ENCODE measurements at places on chromosomes 11 and 22.

DNA sequence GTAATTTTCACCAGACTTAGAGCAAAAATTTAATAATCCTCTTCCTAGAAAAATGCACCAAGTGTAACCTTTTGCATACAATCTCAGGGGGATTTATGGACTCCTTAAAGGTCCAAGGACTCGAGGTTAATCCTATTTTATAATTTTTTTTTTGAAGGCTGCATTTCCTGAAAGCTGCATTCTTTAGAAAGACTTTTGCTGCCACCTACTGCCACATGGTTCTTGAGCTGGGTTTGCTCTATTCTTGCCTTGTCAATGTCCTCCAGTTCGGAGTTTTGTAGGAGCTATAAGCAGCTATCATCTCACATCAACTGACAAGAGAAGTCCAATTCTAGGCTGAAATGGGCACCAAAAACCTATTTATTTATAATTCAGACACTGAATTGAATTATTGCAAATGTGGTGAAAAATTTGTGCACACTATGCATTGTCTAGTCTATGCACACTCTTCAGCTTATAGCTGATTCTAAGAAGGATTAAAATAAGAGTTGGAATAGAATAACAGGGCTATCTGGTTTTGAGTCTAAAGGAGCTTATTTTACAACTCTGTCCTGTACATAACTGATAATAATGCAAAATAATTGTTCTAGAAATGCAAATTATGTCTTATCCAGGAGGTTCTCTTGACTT is 31.3 kb downstream of the TRAF6 start:
- DNase-seq: no peak

DNA sequence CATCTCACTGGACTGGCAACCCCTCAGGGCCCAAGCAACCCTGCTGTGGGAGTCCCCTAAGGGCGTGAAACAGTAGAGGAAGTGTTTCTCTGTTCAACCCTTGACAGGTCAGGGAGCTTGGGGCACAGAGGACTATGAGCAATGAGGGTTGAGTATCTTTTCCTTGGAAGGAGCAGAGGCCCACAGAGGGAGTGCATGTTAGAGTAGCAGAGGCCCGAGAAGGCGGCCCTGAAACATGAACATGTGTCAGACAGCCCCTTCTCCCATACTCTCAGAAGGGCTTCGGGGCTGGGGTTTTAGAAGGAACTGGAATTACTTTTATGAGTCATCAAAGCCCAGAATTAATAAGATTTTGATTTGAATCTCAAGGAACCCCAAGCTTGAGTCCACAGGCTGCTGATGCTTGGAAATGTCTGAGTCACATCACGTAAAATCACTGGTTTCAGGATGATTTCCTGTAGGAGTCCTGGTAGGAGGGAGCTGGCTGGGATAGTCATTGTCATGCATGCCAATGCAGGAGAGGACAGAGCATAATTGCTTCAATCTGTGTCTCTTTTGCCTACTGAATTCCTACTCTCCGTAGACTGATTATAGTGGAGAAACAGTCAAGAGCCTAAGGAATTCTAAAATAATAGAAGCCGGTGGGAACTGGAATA is 22.6 kb downstream of the C11orf71 start:
- DNase-seq: no peak

DNA sequence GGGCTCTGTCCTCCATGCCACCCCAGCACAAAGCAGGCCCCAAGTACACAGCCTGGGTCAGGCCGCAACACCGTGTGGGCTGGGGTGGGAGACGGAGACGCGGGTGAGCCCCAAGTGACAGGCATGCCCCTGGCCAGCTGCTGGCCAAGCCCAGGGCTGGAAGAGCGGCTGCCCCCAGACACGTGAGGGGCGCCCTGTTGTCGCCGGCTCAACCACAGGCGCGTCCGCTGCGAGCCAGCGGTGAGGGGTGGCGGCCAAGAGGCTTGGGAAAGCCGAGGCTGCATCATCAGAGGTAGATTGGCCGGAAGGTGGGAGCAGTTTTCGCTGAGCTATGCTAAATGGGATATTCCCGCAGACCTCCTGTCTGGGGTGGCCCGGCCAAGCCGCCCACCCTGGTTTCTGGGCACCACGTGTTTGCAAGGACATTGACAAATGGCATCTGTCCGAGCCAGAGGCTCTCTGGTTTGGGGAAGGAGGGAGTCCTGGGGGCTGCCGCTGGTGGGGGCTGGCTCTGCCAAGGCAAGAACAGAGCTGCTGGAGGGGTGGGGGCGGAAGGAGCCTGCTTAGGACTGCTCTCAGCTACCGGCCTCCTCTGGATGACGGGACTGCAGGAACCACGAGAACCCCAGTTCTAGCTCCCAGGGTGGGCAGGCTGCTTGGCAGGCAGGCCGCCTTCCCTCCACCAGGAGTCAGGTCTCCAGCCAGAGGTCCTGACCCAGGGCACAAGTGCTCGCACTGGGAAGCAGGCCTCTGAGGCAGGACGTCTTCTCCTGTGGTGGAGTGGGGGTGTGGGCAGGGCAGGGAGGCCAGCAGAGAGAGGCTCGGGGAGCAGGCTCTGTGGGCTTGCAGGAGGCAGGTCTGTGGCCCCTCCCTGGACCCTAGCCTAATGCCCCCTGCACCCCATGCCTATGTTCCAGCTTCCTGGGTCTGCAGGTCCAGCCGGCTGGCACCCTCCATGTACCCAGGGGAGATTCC is 552 bp downstream of the PRR33 start:
- no peak for DNase-seq

GRCh38 chr11:33980897-33981296 is 70.6 kb upstream of the CAPRIN1 start:
- DNase-seq: no peak

- no peak for DNase-seq
These were observed 2.4 kb upstream of the IFITM2 start for GRCh38 chr11:304915-305843.

DNA sequence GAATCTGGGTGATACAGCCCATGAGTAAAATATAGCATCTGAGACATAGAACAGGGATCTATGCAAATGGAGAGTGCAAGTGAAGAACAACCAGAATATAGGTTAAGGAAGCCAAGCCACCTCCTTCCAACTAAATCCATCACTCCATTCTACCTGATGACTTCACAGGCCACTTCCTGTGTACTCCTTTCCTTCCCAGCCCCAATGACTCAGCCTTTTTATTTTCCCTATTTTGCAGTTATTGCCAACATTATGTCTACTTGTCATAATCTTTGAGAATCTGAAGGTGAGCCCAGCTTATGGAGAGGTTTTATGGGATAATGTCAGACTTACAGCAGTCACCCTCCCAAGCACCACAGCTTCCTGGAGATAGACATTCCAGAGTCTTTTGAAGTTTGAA is 1.4 kb upstream of the OR52M1 start:
- no peak for DNase-seq

GRCh38 chr22:47659467-47660223 is 897.2 kb downstream of the TBC1D22A start:
- DNase-seq: no peak

- no peak for DNase-seq
These were observed 3.1 kb downstream of the DRD4 start for GRCh38 chr11:640021-640706.

DNA sequence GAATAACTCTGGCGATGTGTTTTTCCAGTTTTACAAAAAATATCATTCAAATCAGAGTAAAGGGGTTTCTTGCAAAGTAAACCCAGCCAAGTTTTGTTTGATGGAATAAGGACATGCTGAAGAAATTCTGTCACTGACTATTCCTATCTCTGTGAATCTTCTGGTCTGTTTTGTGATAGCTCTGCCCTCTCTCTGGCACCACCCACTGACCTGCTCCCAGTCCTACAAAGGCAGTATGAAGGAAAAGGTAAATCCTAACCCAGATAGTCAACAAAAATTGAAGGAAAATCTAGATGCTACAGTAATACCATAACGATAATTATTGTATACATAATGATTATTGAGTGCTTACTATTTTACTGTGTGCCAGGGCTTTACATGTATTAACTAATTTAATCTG is 76.3 kb upstream of the TP53AIP1 start:
- no peak for DNase-seq

- DNase-seq: no peak
These were observed 6.7 kb downstream of the TAF1D start for GRCh38 chr11:93734427-93735222.

DNA sequence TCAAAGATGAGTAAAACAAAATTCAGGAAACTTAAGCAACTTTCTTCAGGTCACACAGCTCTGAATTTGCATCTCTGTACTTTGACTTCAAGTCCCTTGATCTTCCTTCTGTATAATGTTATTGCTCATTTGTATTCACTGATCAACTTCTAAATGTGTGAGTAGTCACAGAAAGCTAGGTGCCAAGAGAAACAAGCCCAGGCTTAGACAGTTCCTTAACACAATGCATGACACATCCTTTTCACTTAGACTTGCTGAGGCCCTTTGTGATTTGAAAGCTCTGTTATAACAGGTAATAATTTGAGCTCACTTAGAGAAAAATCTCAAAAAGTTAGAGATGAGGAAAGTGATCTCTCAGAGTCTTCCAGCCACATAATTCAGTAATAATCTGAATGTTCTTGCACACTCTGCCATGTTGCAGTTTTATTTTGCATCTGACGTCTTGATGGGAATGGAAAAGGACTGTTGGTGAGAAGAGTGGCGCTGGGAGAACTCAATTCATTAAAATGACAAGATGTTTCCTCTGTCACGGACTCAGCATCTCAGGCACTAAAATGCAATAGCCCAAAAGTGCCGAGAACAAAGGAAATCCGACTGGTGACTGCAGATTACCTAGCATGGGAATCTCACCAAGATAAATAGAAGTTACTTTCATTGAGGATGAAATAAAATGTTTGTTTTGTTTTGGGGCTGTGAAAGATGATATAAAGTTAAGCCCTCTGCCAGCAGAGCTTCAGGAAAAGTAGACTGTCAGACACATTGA is 665.3 kb downstream of the OPCML start:
- DNase-seq: no peak

DNA sequence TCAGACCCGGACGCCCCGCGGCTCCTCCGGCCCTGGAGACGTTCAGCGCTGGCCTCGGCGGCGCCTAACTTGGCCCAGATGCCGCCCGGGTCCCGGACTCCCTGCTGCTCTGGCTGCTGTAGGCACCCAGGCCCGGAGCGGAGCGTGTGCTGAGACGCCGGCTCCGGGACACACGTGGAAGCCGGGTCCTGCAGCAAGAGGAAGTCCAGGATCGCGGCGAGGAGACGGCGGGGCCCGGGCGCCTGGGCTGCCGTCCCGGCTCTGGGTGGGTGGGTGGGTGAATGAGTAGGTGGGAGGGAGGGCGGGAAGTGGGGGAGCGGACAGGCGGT is 223 bp downstream of the WT1 start:
- DNase-seq: no peak

DNA sequence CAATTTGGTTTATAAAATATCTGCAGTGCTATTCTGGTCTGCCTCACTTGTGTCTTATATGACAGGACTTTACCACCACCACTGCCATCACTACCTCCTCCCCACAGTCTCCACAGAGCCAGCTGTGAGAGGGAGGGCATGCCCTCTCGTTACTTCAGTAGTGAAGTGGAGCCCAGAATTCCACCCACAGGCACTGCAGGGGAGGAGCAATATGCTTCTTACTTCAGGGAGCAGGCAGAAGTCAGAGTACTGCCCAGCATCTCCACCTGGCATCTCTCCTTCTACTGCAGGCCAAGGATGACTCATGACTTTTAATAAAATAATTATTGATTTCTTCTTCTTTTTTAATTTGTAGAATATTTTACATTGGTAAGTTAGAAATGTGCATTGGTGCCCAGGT is 255.5 kb downstream of the DYNC2H1 start:
- no peak for DNase-seq
